ENCODE measurements at places on chromosomes 11 and 22.

DNA sequence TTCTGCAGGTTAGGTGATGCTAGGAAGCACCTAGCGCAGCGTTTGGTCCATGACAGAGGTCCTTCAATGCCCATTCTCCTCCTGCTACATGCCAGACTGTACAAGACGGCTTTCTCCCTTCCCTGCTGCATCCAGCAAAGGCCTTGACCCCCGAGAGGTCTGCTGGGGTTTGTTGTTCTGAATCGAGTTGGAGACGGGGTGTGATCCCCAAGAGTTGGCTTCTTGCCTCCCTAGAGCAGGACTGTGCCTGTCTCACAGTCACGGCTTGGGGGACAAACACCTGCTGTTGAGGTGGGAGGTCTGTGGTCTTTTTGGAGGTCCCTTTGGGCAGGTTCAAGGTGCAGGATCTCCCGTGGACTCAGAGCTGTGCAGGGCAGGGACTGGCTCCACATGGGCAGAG lies 352.3 kb upstream of the B3GAT1 start:
- DNase-seq = no peak

DNA sequence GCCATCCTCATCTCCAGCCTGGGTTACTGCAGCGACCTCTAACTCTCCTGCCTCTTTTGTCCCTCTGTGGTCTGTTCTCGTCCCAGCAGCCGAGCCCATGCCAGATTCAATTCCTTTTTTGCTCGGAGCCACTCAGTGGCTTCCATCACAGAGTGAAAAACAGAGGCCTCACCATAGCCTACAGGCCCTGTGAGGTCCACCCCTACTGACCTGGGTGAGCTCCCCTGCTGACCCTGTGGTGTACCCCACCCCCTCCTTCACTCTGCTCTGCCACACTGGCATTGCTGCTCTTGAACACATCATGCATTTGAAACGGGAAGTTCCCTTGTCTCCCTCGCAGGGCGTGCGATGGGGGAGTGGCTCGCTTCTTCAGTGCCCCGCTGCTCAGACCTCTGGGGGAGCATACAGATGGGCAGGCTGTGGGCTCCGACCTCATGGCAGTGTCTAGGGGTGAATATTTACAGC lies 2.1 kb downstream of the AIP start:
- no peak for DNase-seq

GRCh38 chr11:47376525-47377371 lies 1.6 kb downstream of the SPI1 start:
- no peak for DNase-seq

DNA sequence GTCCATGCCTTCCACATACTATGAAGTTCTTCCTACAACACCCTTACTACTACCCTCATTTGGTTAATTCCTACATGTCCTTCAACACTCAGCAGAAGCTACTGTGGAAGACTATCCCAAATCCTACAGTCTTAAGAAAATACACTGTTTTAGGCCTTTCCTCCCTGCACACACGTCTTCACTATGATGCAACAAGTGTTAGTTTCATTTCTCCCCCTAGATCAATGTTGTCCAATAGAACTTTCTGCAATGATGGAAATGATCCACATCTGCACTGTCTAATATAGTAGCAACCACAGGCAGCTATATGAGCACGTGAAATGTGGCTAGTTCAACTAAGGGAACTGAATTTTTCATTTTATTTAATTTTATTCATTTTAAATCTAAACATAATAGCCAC lies 46.7 kb upstream of the CCDC34 start:
- no peak for DNase-seq

- DNase-seq = no peak
Observed at GRCh38 chr22:36787204-36787988, 11.5 kb upstream of the IFT27 start.

- no peak for DNase-seq
Observed at GRCh38 chr22:46196278-46196677, 46.0 kb downstream of the PPARA start.

GRCh38 chr11:786235-787083 lies 3.4 kb downstream of the CEND1 start:
- DNase-seq = no peak

DNA sequence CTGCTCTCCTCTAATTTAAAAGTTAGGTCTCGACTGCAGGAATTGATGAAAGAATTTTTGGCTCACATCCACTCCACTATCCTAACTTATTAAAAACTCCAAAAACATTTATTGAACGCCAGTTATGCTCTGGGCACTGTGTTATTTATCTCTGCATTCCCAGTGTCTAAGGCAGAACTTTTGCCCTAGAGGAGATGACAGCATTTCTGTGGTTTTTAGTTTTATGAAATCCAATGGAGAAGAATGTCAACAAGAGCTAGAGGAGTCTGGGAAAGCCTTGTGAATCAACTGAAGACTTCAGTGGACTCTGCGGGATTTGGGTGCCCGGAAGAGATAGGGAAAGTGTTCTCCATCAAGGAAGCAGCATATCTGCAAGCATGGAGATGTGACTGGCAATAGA lies 217.0 kb upstream of the PGR start:
- DNase-seq = no peak

DNA sequence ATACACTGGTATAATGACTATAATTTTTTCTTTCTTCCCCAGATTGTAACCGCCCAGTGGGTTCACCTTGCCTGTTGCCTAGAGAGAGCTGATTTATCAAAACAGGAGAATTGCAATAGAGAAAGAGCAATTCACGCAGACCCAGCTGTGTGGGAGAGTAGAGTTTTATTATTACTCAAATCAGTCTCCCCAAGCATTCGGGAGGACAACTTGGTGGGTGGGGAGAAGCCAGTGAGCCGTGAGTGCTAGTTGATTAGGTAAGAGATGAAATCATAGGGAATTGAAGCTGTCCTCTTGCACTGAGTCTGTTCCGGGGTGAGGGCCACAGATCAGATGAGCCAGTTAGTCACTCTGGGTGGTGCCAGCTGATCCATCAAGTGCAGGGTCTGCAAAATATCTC lies 73.2 kb downstream of the SLC35F2 start:
- DNase-seq = no peak

DNA sequence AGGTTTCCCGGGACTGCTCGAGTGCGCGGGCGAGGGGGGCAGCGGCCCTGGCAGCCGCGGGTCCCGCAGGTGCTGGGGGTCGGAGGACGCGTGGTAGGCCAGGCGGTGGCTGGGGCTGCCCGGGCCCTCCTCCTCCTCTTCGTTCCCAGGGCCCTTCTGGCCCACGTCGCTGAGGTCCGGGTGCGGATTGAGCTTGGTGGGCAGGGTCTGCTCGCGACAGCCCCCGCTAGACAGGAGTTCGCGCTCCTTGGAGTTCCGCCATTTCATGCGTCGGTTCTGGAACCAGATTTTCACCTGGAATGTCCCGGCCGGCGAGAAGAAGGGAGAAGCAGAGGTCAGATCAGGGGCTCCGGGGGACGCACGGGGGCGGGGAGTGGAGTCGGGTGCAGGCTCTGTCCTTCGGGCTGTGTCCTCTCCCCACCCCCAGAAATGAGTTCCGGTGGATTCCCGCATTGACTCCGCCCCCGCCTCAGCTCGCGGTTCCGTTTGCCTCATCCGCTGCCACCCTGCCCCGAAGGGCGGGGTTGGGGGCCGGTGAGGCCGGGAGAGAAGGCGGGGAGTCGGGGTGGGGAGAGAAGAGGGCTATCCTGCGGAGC lies 3.9 kb downstream of the DBX1 start:
- no peak for DNase-seq

GRCh38 chr11:46445192-46445919 lies 53.8 kb upstream of the CHRM4 start:
- DNase-seq = no peak

DNA sequence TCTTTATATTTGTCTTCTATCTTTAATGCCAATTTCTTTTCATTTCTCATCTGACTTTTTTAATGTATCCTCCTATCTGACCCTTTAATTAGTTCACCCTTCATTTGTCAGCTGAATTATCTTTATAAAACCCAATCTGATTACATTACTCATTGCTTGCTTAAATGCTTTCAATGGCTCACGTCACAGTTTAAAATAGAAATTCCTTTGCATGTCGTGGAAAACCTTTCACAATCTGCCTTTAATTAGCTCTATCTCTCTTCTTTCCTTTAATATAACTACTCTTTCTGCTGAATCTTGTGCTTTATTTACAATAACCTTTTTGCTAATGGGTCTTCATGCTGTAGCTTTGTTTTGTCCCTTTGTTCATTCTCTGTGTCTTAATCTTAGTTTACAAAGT lies 125.7 kb downstream of the DYNC2H1 start:
- no peak for DNase-seq

DNA sequence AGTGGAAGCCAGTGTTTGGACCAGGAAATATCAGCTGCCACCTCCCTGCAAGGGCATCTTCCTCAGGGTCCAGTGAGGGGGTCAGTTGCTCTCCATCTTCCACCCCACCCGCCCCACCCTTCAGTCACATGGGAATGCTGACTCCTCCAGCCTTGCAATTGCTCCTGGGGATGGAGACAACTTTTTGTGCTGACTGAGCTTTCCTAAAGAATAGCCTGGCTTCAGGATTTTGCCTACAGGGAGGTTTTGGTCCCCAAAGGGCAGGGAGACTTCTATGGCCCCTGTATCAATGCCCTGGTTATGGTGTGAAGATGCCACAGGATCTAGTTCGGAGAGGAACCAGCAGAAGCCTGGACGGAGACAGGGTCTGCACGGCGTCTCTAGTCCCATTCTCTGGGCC lies 124.0 kb upstream of the LMO1 start:
- no peak for DNase-seq
